ENCODE measurements at places on chromosomes 6 and 20.

DNA sequence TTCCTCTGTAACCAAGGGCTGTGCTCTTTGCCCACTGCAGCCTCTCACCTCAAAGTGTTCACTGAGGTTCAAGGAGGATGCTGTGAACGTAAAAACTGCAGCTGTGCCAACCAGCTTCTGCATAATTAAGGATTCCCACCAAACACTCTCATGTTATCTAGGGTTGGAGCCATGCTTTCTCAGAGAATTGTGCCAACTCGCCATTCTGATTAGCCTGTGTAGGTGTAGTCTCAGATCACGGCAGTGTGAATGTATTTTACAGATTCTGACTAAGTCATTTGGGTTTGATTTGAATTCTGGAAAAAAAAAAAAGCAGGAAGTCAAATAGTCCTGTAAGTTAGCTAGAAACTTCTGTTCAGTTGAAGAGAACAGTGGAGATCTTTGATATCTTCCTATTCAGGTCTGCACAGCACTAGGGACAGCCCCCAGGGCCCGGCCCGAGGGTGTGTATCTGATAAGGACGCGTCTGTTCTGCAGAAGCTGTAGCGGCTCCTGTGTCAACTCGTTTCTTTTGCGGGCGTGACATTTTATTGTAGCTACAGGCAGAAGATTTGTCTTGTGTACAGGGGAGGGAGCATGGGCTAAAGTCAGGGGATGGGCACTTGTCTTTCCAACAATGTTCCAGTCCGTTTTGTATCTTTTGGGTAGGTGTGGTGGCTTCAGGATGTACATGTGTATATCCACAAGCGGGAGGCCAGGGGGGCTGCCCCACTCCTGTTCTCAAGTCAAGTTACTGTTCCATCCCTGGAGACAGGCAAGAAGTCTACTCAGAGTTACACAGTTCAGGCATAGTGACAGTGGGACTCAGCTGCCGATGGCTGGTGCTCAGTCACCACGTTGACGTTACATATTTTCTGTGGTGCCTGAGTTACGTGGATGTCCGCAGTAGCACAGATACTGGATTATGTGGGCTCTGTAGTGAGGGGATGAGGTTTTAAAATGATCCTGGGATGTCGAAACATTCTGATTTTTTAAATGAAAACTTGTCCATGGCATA lies 12.4 kb downstream of the IRF4 start:
- DNase-seq: no peak

DNA sequence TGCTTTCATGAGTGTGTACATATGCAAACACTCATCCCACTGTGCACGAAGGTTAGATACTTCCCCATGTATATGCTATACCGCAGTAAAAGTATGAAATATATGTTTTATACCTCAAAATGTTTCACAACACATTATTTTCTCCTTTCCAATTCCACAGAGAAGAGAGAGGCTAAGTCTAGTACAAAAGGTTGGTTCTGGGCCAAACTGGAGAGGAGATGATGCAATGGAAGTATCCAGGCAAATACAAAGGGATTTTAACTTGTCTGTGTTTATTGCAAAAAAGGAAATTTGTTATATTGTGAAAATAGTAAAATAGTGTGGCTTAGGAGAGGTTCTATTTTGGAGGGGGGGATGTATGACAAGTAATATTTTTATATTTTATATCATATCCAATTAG lies 112.6 kb downstream of the PLCB1 start:
- peak; percentile 28 for DNase-seq

DNA sequence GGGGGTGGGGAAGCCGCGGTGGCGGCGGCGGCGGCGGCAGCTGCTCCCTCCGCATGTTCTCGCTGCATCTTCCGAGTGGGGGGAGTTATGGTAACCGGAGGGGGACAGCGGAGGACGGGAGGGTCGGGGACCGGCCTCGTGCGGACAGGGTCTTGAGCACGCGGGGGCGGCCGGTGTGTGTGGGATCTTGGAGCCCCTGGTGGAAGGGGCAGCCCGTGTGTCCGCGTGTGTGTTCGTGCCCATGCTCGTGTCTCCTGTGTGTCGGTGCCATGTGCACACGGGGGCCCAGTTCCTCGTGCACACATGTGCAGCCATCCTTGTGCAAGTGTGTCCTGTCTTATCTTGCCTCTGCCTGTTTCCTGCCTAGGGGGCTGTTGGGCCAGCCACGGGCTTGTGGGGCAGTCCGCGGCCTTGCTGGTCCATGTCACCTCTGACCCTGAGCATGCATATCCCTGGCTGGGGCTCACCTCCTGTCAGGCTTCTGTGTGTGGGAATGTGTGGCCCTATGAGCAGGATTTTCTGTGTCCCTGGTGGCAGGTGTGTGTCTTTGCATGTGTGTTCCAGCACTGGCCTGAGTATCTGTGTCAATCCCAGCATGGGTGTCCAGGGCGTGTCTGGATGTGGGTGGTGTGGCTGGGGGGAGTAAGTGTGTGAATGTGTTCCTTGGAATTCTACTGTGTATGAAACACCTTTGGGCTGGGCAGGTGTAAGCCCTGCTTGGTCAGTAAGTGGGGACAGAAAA lies 8.5 kb downstream of the SYNGAP1 start:
- DNase-seq: peak; percentile 70

DNA sequence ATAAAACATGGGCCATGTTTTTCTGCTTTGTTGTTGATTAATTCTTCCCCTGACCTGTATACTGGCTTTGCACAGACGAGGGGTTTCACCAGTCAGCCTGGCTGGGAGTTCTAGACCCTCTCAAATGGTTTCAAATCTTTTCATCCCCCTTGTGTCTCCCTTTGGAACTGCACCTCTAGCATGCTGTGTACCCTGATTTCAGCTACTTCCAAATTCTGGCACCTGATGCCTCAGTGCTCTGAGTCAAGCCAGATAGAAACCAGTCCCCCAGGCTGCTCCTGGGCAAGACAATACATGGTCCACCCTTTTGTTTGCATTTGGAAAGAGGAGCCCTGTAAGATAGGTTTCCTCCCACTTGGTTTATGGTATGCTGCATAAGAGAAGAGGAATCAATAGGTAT lies 290.2 kb downstream of the BTBD3 start:
- DNase-seq: peak; percentile 54

- peak; percentile 7 for DNase-seq
Observed at GRCh38 chr6:69026243-69026642, 391.2 kb downstream of the ADGRB3 start.

DNA sequence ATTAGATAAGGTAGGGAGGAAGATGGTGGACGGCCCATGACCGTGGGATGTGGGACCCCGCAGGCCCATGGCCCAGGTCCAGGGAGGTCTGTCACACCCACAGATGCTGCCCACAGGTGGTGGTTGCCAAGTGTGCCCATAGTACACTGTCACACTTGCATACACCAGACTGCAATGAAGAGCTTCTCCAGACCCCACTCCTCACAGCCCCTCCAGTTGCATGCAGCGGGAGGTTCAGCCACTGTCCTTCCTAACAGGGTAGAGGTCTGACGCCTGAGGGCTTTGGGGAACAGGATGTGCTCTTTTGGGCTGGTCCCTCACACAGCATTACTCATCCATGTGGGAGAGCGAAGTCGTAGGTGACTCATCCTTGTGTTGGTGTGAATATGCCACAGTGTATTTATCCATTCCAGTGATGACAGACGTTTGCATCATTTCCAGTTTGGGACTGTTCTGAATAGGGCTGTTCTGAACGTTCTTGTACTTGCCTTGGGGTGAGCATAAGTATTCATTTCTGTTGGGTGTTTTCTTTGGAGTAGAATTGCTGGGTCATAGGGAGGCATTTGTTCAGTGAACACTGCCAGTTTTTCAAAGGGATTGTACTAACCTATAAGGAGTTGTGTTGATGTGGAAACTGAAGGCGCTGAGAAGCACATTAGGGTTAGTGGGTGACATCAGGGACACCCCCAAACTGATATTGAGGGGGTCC lies 10.1 kb upstream of the PYGB start:
- peak; percentile 99 for DNase-seq
